ENCODE measurements at places on chromosomes 7 and 10. TPM values are rescaled to one million over a fixed set of nuclear protein-coding genes. Genes with fewer than 3 reads are reported as not detected.

ADAP1 gene
- 39.0 TPM for polyA plus RNA-seq

DNA sequence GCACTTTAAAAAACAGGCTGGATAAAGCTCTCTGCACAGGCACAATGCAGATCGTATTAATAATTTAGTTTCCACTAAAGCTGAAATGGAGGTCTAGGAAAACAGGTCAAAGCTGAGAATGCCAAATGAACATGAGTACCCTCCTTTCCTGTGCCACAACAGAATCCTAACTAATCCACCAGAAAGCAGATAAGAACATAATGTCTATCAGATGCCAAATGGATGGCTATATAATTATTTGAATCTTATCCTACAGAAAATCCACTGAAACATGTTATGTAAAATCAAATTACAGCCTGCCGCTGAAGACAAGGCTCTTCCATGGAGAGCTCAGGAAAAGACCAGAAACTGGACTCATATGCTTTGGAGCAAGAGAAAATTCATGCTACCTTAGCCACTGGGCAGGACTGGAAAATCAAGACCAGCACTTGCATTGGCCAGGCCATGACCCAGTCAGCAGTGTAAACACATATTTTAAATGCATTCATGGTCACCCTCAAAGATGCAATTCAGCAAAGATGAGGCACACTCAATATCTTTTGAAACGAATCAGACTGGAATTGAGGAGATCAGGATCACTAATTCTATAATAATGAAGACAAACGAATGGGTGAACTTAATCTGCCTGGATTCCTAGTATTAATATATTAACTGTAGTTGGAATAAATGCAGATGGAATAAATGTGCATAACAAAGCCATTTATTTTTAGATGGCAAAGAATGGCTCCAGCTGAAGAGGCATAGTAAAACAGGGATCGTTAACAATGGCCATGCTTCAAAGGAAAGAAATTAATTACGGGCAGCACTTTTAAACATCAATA is 13.2 kb downstream of the ANK3 start:
- H3K4me1 ChIP-seq = no peaks in the 10 kb centered on the region
- H3K27me3 ChIP-seq = no peaks in the 10 kb centered on the region
- H3K27ac ChIP-seq = no peak overlapping the region
- DNase-seq = no peak

FRAT1 gene
- polyA plus RNA-seq = 2.3 TPM

GRCh38 chr7:98066934-98067507 is 39.6 kb upstream of the LMTK2 start:
- H3K4me1 ChIP-seq = no peaks in the 10 kb centered on the region
- no peaks in the 10 kb centered on the region for H3K36me3 ChIP-seq
- no peak overlapping the region for H3K27ac ChIP-seq
- H3K27me3 ChIP-seq = no peaks in the 10 kb centered on the region
- no peak overlapping the region for H3K4me3 ChIP-seq

TSPAN13 gene
- polyA plus RNA-seq = 81.1 TPM

DNA sequence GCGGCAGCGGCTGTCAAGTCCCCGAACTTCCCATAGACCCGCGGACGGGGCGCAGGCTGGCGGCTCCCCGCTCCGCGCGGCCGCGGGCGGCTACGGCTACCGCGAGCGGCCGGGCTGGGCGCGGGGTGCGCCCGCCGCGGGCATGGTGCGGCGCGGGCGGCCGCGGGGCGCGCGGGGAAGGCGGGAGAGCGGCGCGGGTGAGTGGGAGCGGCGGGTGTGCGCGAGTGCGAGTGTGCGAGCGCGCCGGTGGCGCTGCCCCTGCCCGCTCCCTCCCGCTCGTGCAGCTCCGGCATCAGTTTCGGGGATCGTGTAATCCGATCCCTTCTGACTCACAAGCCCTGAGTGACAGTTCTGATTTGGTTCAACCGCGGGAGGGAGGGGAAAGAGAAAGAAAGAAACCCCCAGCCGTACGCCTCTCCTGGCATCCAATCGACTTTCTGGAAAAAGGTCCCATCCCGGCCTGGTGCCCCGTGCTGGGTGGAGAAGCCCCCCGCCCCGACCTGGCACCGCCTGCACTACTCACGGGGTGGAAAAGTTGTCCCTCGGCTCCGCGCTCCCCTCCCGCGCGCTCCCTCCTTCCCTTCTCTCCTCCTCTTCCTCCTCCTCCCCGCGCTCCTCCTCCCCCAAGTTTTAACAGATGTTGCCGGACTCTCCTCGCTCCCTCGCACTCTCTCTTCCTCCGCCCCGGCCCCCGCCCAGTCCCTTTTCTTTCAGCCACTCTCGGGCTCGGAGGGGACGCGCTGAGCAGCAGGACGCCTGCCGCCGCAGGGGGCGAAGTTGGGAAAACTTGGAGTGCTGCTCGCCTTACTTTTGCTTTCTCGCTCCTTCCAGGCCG is at the start of gene GLI3:
TSS of gene GLI3 (minus strand) at position 234 of the 835 bp plus-strand sequence. CDS start 13,956 bp downstream, outside the sequence.
- DNase-seq = peak; percentile 99
- H3K4me3 ChIP-seq = peak within 1 kb of the TSS; percentile 73
- H3K36me3 ChIP-seq = no peaks in the 10 kb centered on the region
- H3K27me3 ChIP-seq = no peaks in the 10 kb centered on the region

MLXIPL gene
- polyA plus RNA-seq = 3.4 TPM

GRCh38 chr7:47568547-47568946 is 13.4 kb downstream of the TNS3 start:
- DNase-seq = no peak
- no peaks in the 10 kb centered on the region for H3K27me3 ChIP-seq
- H3K4me3 ChIP-seq = no peak overlapping the region
- no peak overlapping the region for H3K27ac ChIP-seq
- peaks cover 31% of the 10 kb centered on the region for H3K4me1 ChIP-seq

DNA sequence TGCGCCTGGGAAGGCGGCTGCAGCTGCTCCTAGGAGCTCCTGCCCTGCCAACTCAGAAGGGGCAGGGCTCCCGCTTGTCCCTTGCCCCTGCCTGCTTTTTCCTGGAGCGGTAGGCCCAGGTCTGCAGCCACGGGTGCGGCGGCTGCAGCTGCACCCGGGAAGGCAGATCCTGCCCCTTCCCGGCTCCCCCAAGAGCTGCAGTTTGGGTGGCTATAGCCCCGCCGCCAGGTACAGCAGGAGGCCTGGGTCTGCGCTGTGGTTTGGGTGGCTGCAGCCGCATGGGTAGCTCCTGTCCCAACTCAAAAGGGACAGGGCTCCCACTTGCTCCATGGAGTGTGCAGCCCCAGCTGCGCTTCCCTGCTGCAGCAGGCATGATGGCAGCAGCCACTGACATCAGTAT is 6.5 kb upstream of the AUTS2 start:
- H3K4me3 ChIP-seq = no peak overlapping the region
- DNase-seq = no peak
- H3K36me3 ChIP-seq = no peaks in the 10 kb centered on the region
- H3K27ac ChIP-seq = no peak overlapping the region
- H3K4me1 ChIP-seq = no peaks in the 10 kb centered on the region

DNA sequence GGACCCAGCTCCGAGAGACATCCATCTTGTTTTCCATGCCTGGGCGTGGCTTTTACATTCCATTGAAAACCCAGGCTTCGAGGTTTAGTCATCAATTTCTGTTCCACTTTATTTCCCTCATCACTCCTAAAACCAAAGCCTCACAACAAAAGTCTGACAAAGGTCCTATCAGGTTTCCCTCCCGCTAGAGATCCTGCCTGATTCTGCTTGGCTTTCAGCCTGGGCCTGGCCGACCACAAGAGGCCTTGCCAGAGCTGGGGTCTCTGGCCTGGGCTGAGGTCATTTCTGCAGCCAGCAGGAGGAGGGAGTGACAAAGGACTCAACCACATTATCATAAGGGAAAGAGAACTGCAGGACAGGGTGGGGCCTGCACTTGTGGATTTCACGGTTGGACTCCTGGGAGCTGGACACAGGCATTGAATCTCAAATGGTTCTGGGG is 167.0 kb downstream of the FANK1 start:
- no peaks in the 10 kb centered on the region for H3K36me3 ChIP-seq
- H3K4me1 ChIP-seq = peaks cover 11% of the 10 kb centered on the region
- no peak overlapping the region for H3K4me3 ChIP-seq
- no peak for DNase-seq
- no peak overlapping the region for H3K27ac ChIP-seq

GRCh38 chr7:13933536-13933935 is 55.9 kb downstream of the ETV1 start:
- H3K4me1 ChIP-seq = no peaks in the 10 kb centered on the region
- H3K36me3 ChIP-seq = peaks cover 7% of the 10 kb centered on the region
- H3K4me3 ChIP-seq = no peak overlapping the region
- H3K27ac ChIP-seq = no peak overlapping the region
- H3K27me3 ChIP-seq = no peaks in the 10 kb centered on the region
- DNase-seq = no peak

PDK4 gene
- 27.9 TPM for polyA plus RNA-seq

OIT3 gene
- 0.08 TPM for polyA plus RNA-seq

DNA sequence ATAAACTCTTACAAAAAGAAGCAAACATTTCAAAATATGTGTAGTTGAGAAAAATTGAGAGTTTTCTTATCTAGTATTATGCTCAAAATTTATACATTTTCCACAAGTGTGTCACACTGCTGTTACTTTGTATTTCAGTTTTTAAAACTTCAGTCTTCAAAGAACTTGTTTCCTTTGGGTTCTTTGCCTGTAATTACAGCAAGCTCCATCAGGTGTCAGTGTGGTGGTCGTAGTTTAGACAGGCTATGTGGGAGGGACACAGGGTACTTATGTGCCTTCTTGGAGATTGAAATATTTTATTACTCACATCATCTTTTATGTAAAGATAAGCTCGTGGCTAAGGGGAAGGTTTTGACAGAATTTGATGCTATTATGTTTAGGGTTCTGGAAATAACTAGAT is 360.5 kb downstream of the FGFR2 start:
- no peaks in the 10 kb centered on the region for H3K27me3 ChIP-seq
- no peaks in the 10 kb centered on the region for H3K36me3 ChIP-seq
- DNase-seq = no peak
- H3K4me1 ChIP-seq = peaks cover 2% of the 10 kb centered on the region

DNA sequence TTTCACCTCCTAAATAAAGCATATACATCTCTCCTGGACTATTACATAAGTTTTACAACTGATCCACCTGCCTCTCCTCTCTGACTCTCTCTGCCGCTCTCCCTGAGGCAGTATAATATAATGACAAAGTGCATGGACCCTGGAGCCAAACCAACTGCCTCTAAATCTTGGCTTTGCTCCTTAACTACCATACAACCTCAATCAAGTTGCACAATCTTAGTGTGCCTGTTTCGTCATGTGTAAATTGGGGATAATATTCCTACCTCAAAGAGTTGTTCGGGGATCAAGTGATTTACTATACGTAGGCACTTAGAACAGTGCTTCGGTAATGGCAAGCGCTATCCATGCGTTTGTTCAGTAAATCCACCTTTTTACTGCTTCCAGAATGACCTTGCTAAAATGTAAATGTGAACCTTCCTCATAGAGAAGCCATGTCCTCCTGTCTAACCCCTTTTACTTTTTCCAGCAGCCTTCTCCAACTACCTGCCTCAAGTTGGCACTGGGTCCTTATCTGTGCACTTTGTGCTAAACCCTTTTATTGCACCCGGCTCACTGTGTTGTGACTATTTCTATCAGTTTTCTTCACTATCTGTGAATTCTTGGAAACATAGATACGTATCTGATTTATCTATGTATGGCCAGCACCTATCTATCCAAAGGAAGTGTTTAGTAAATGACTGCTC is 30.6 kb upstream of the DLD start:
- H3K36me3 ChIP-seq = no peaks in the 10 kb centered on the region
- no peaks in the 10 kb centered on the region for H3K4me1 ChIP-seq
- H3K27ac ChIP-seq = no peak overlapping the region
- no peak overlapping the region for H3K4me3 ChIP-seq

GRCh38 chr10:38156416-38157269 is 62.5 kb downstream of the ZNF37A start:
- no peak for DNase-seq
- no peaks in the 10 kb centered on the region for H3K36me3 ChIP-seq
- H3K27ac ChIP-seq = no peak overlapping the region
- H3K4me1 ChIP-seq = no peaks in the 10 kb centered on the region

CRHR2 gene
- not detected for polyA plus RNA-seq

DNA sequence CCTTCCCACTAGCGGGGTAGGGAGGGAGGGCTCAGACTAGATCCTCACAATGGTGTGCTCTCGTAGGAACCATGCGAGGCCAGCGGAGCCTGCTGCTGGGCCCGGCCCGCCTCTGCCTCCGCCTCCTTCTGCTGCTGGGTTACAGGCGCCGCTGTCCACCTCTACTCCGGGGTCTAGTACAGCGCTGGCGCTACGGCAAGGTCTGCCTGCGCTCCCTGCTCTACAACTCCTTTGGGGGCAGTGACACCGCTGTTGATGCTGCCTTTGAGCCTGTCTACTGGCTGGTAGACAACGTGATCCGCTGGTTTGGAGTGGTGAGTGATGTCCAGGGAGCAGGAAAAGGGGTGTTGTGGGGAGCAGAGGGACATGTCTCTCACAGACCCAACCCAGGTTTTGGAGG is 5.6 kb downstream of the ZDHHC16 start:
- H3K4me1 ChIP-seq = no peaks in the 10 kb centered on the region
- H3K4me3 ChIP-seq = no peak overlapping the region
- no peaks in the 10 kb centered on the region for H3K27me3 ChIP-seq

All from lung (tissue), 17 donors.